Esophagus muscularis mucosa (tissue), 4 donors: ENCODE measurements at places on chromosomes 5 and 9. TPM values are rescaled to one million over a fixed set of nuclear protein-coding genes. Genes with fewer than 3 reads are reported as not detected.

CXCL14 gene
- 2.1 TPM for total RNA-seq

HTR4 gene
- not detected for total RNA-seq

LECT2 gene
- not detected for total RNA-seq

GRCh38 chr5:159605585-159605984, 275.3 kb upstream of the IL12B start:
- peak; percentile 82 for DNase-seq

DNA sequence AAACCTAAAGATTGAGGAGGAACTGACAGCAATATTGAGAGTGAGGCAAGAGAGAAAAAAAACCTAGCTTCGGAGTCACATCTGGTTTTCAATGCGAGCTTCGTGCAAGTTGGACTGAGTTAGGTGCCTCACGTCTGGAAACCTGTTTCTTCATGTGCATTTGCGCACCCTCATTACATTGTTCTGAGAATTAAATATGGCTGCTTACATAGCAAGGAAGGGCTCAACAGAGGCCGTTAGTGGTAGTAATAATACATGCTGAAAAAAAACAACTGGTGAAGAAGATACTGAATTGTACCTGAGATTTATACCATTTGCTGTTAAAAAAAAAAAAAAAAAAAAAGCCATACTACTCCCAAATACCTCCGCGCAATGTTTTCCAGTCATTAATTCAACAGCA, 18.6 kb downstream of the DNAJA1 start:
- no peak for DNase-seq

- DNase-seq, result no peak
These were observed 10.1 kb downstream of the PLIN2 start for GRCh38 chr9:19117039-19117716.

- no peak for DNase-seq
These were observed 33.1 kb upstream of the SMARCA2 start for GRCh38 chr9:1982074-1982473.

GRCh38 chr9:2740616-2741015, 23.3 kb downstream of the KCNV2 start:
- peak; percentile 47 for DNase-seq

DNA sequence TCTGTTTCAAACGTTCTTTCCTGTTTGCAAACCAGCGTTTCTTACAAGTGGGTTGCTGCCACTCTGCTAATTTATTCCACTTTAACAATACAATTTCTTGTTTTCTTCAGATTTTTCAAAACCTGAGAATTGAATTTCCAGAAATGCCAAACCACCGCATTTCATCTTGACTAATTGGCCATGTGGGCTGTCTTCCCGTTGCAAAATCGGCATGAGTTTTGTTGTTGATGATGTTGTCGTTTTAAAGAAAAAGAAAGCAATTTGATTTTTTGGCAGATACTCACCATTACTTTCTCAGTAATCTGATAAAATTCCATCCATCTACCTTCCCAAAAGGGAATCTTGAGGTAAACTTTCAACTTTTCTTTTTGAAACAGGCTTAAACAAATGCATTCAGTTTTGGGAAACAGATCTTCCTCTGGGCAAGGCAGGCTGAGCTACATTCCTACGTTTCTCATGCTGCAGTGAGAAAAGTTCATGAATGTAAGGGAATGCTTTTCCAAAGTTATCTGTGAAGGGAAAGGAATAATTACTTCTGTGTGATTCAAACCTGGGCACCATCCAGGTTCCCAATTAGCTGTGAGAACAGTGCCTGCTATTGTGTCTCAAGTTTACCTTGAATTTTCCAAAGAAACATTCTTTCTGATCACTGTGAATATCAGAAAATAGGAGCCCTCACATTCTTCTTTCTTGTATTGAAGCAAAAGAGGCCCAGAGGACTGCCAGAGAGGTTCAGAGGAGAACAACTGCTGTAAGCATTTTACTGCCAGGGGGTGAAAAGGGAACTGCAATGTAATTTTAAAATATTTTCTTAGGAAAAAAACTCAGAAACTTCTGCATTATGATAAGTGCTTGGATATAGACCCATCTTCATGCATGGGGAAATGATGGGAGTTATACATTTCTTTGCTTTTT, 100.7 kb upstream of the TUT7 start:
- no peak for DNase-seq

GRCh38 chr9:120043448-120043847, 536.5 kb downstream of the CDK5RAP2 start:
- DNase-seq, result no peak

- no peak for DNase-seq
These were observed 253.8 kb upstream of the POU5F2 start for GRCh38 chr5:93995126-93995621.
